ENCODE measurements at places on chromosomes 12 and 14.
A peak's percentile ranks its signal among the peaks of the same experiment; 100 is the strongest.

DNA sequence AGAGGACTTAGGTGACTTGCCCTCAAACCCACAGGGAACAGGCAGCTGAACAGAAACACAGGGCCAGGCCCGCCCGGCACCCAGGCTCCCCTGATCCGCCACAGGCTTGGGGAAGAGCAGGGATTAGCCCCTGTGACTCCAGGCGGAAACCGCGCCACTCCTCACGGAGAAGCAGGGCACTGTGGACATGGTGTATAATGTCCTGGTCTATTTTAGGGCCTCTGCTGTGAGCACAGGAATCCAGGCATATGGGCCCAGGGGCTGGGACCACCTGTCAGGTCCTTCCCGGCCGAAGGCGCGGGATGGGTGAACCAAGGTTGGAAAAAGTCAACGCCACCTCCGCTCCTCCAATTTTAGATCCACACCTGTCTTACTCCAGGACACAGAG, 34.6 kb upstream of the MEG3 start:
- DNase-seq = no peak

DNA sequence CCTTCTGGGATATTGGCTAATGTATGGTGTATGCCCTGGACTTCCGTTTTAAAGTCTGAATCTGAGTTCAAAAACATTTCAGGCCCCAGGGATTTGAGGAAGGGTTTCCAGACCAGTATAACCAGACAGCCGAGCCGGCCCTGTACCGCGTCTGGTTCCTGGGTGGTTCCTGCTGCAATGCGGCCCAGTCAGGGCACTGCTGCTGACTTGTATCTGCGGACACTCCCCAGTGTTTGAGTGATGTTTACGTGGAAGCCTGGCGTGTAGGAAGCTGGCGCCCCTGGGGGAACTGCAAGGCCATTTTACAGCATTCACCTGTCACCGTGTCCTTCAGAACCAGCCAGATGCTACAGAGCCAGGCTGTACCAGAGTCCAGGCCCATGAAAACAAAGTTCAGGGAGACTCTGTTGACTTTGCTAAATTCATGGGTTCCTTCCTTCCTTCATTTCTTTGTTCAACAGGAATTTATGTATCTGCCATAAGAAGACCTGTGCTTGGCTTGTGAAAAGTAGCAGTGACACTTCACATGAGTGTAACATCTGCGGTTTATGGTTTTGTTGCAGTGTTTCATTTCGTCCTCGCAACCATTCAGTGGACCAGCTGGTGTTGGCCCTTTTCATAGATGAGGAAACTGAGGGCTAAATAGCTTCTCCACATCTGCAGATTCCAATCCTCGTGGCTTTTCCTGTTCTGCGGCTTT, 16.8 kb downstream of the EML1 start:
- peak; percentile 83 for DNase-seq

DNA sequence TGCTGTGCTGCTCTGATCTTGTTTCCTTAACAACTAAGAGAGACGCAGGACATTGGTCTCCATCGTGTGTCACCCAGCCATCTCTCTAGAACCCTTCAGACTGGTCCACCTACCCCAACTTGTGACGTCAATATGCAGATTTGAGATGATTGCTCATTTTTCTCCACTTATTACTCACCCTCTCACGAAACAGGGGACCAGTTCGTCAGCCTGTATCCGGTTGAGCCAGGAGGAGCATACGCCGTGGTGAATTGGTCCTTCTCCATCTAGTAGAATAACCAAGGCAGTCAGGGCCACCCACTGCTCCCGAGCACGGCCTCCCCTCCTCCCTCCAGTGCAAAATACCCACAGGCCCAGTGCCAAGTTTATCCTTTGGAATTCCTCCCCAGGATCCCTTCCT, 36.2 kb upstream of the FBXO21 start:
- no peak for DNase-seq

DNA sequence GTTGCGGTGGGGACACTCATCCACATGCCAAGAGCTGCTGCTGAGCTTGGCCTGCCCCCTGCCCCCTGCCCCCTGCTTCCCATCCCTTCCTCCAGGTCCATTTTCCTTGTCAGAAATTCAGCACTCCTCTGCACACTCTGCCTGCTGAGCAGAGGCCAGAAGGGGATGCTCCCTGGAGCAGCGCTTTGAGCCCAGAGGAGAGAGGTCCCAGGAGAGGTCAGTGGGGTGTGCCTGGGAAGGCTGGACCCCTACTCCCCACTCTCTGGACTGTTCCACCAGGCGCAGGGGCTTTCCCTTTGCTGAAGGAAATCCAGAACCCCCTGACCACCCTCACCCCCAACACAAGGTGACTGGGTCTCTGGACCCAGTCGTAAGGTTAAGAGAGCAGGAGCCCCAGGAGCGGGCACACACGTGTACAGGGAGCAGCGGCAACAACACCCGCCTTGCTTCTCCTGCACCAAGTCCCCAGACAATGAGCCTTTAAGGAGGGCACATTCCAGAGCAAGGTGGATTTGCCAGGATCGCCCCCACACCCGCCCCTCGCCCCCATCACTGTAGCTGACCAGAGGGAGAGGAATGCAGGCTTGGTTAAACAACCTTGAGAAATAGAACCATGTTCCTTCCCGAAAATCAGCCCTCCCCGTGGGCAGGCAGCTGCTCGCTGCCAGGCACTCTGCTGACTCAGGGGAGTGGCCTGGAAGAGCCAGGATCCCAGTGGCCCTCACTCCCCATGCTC, 30.7 kb downstream of the ISCA2 start:
- DNase-seq = no peak

GRCh38 chr12:117030187-117030900, 68.9 kb downstream of the TESC start:
- peak; percentile 32 for DNase-seq

DNA sequence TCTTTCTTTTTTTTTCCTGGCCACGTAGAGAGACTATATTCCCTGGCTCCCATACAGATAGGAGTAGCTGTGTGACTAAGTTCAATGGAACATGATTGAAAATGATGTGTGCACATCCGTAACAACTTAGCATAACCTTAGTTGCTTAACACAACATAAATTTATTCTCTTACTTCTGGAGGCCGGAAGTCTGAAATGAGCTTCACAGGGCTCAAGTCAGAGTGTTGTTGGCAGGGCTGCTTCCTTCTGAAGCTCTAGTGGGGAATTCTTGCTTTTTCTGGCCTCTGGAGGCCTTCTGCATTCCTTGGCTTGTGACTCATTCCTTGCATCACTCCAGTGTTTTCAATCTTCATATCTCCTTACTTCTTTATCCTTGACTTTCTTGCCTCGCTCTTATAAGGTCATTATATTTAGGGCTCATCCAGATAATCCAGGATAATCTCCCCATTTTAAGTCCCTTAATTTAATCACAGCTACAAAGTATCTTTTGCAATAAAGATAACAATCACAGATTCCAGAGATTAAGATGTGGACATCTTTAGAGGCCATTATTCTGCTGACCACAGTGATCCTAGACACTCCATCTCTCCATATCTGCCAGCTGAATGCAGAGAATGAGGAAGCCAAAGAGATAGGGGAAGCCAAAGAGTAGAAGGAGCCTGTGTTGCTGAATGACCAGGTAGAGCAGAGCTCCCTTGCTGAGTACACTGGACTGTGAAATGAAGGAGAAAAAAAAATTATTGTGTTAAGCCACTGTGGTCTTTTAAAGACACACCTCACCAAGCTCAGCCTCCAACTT, 21.0 kb upstream of the SNX6 start:
- peak; percentile 16 for DNase-seq

GRCh38 chr12:103677341-103677740, 90.3 kb downstream of the STAB2 start:
- DNase-seq = no peak

DNA sequence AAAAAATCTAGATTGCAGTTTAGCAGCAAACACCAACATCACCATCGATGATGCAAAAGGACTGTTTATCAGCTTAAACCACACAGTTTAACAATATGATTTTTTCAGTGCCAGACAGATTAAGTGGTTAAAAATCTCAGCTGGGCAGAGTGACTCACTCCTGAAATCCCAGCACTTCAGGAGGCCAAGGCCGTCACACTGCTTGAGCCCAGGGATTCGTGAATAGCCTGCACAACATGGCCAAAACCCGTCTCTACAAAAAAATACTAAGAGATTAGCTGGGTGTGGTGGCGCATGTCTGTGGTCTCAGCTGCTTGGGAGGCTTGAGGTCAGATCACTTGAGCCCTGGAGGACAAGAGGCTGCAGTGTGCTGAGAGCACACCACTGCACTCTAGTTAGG, 8.9 kb downstream of the RSRC2 start:
- no peak for DNase-seq

DNA sequence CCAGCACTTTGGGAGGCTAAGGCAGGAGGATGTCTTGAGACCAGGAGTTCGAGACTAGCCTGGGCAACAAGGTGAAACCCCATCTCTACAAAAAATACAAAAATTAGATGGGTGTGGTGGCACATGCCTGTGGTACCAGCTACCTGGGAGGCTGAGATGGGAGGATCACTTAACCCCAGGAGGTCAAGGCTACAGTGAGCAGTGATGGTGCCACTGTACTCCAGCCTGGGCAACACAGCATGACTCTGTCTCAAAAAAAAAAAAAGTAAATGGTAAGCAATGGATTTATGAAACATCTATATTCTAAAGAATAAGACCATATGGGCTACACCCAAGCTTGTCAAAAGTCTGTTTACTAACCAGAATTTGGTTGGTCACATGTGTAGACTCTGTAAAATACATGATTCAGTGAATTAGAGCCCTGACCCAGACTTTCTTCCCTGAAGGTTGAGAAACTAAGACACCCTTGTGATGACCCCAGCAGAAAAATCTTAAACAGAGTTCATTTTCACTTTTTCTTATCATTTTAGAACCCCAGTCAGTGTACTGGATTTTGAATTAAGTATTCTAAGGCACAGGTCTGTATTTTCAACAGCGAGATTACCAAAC, 12.1 kb downstream of the FGD6 start:
- no peak for DNase-seq

DNA sequence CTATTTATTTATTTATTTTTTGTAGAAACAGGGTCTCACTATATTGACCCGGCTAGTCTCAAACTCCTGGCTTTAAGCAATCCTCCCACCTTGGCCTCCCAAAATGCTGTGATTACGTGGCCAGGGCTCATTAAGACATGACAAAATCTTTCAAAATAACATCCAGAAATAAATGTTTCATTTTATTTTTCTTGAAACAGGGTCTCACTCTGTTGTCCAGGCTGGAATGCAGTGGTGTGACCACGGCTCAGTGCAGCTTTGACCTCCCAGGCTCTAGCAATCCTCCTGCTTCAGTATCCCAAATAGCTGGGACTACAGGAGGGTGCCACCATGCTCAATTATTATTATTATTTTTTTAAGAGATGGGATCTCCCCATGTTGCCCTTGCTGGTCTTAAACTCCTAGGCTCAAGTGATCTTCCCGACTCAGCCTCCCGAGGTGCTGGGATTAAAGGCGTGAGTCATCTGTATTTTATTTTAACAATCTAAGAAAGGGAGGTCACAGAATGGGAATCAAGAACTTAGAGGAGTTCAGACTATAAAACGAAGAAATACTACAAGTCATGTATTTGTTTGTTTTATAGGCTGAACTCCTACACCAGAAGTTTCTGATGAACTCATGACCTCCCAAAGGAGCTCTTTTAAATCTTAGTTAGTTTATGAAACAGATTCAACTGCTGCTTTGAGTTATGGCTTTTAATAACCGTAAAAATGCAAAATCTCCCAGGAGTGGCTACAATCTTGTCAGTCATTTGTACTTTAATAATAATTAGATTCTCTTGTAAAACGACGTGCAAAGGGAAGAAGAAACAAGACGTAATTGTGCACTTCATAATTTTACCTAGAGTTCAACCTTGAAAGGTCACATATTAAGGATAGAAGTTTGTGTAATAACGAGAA, 2.1 kb upstream of the TMEM263 start:
- no peak for DNase-seq

- no peak for DNase-seq
Observed at GRCh38 chr12:89883630-89884389, 175.2 kb upstream of the ATP2B1 start.

GRCh38 chr12:81859521-81859920, 100.4 kb upstream of the PPFIA2 start:
- no peak for DNase-seq

DNA sequence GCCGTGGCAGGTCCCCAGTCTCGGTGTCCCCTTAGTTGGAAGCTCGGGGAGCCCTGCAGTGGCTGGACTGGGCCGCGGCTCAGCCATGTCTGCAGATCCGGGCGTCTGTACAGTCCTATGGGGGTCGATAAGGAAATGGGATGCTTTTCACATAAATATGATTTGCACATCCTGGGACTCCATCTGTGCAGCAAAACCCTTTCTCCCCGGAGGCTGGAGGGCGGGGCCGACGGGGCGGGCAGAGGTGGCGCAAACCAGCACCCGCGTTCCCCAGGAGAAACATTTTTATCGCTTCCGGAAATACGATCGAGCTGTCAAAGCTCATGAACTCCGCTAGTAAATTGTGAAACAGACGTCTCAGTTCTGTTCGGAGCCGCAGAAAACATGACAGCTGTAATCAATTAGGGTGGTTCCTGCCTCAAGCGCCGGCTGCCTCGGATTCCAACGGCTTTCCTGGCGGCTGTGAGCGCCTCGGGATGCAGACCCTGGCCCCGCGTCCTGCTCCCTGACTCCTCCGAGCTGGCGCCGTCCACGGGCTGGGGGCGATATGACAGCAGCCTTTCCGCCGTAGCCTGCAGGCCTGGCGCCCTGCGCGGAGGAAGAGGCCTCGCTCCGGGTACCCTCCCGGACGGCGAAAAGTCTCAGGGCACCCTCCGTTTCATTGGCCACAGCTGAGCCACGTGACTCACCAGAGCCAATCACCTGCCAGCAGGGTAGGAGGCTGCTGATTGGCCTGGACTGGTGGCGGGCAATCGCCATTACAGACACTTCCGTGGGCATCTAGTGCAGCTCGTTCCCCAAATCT, 23.0 kb downstream of the DIO3 start:
- DNase-seq = peak; percentile 76

- no peak for DNase-seq
Observed at GRCh38 chr12:90343966-90344365, 611.0 kb downstream of the CCER1 start.

GRCh38 chr14:74085828-74086227, 1.1 kb downstream of the LIN52 start:
- no peak for DNase-seq

GRCh38 chr12:56229082-56229481, 769 bp upstream of the SLC39A5 start:
- no peak for DNase-seq

DNA sequence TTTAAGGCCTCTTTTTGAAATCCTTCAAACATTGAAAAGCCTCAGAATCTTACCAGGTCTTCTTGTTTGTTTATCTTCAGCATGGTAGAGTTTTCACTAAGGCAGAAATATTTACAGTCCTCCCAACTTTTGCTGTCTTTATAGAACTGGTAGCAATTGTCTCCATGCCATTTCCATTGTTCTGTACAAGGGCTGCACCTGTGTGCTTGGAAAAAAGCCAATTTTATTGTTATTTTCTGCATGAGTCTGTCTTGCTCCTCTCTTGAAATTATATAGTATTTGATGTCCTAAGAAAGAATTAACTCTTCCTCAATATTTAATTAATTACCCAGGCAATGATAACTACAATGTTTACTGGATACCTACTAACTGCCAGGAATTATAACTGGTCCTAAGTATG, 23.3 kb downstream of the CLEC1A start:
- no peak for DNase-seq

DNA sequence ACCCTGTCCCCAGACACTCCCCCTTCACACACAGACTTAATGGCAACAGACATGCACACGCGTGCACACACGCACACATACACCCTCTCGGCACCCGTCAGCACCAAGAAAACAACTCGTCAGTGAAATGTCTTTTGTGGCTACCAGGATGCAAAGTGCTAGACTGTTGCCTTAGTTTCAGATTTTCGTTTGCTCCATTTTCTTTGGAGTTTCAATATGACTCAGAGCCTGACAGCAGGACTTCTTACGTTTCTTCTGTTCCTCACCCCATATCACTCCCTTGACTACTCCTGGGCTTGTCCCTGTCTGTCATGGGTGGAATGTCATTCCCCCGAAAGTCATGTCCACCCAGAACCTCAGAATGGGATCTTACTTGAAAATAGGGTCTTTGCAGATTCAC, 182.9 kb downstream of the GLT1D1 start:
- no peak for DNase-seq
